Cortex of kidney (tissue), 1 donor: ENCODE measurements at places on chromosomes 2 and 18.

DNA sequence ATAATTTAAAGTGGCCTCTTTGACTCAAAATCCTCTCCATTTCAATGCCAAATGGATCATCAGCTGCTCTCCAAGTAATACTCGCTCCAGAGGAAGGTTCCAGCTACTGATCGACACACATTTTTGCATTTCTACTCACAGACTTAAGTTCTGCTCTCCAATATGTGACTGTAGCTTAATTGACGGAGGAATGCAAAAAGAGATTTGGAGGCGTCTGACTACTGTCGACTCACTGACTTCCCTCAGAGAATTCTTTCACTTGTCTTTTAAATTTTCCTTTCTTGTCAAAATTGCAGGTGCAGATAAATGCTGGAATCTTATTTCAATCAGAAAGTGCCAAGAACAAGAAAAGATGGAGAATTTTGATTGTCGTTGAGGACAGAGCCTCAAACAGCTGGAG, 84.1 kb upstream of the PAPOLG start:
- DNase-seq, result no peak

DNA sequence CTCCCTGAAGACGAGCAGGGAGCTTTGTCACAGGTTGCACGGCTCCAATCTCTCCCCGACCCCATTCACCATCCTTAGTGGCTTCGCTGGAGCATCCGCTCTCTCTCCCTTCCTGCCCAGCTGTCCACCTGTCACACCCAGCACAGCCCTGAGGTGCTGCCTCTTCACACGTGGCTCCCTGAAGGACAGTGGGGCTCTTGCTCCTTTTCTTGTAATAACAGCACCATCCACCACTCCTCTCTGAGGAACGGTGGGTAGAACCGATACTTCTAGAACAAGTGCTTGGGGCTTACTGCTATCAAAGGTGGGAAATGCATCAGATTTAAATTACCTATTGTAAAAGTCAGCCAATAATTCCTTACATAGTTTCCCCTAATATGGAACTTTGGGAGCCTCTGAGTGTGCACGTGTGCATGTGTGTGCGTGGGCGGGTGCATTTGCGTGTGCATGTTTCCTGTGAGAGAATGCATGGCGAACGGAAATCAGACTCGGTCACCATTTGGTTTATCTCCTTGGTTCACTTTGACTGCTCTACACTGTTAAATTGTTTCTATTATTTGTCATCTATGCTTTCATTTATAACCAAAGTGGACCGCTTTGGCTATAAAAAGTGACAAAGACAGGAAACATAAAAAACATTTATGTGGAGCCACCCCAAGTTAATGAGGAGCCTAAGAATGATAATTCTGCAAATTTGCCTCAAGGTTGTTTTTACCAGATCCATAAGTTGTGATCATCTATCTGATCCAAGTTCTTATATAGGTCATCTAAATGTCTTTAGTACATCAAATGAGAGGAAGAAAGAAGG, 39.1 kb downstream of the KLHL29 start:
- DNase-seq, result no peak

DNA sequence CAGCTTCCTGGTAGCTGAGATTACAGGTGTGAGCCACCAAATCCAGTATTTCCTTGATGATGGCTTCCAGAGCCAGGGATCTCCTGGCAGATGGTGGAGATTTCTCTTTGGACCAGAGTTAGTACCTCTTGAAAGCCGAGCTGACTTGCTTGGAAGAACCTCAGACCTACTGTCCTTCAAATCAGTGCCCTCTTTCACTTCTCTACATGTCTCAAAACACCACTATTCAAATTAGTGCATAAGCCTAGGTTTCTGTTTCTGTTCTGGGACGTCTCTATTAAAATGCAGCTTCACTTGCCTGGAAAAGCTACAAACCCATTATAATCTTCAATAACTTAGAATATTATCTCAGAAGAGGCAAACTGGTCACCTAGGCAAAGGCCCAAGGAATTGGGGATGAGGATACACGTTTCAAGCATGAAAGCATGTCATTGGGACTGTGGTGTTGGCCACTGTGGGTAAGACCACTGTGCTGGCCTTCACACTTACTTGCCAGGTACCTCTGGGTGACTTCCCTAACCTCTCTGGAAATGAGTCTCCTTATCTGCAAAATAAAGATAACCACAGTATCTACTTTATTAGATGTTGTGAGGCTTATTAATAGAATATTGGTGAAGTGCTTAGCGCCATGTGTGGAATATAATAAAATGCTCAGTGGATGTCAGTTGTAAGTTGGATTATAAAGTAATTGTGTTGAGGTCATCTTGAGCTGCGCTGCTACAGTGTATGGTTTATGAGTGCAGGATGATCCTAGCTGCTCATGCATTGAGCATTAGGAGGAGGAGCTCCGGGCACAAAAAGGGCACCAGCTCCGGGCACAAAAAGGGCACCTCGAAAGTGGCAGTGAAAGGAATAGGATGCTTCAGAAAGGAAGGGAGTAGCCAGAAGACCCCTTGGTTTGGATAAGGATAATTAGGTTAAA, 84.5 kb downstream of the DOCK10 start:
- DNase-seq, result no peak

DNA sequence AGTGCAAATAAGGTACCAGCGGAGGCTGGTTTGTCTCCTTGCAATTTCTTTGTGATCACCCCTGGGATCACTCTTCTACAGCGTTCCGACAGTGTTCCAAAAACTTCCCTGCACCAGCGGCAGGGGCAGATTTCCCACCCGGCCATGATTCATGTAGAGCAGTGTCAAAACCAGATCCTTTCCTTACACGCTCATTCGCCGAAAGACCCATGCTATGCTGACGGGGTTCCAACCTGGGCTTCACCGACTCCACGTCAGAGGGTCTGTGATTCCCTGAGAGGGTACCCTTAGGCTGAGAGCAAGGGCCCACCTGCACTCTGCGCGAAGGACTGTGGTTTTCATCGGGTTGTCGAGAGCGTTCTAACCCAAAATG, 423 bp upstream of the TTC27 start:
- DNase-seq, result no peak

GRCh38 chr18:26867471-26867870, 2.0 kb upstream of the AQP4 start:
- DNase-seq, result no peak

GRCh38 chr2:112137516-112138158, 548 bp upstream of the FBLN7 start:
- DNase-seq, result no peak

GRCh38 chr18:32373995-32374394, 96.7 kb downstream of the GAREM1 start:
- DNase-seq, result no peak

GRCh38 chr2:38806015-38806732, 28.2 kb downstream of the GEMIN6 start:
- no peak for DNase-seq

- DNase-seq, result no peak
Measured at GRCh38 chr18:4797002-4797685, 342.0 kb upstream of the DLGAP1 start.

DNA sequence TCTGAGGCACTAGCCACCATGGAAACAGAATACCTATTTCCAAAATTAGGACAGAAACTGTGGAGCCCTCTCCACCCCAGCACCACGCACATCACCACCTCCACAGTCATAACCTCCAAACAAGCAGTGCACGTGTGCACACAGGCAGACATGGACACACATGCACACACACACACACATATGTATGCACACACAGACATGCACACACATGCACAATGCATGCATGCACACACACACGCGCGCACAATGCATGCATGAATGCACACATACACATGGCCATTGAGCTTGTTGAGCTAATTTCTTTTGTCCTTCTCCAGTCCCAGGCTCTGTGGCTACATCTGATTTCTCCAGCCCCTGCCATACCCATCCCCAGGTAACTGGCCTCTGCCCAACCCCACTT, 161.6 kb upstream of the EPB41L3 start:
- DNase-seq, result no peak

GRCh38 chr18:67969458-67969857, 452.9 kb upstream of the DSEL start:
- no peak for DNase-seq

DNA sequence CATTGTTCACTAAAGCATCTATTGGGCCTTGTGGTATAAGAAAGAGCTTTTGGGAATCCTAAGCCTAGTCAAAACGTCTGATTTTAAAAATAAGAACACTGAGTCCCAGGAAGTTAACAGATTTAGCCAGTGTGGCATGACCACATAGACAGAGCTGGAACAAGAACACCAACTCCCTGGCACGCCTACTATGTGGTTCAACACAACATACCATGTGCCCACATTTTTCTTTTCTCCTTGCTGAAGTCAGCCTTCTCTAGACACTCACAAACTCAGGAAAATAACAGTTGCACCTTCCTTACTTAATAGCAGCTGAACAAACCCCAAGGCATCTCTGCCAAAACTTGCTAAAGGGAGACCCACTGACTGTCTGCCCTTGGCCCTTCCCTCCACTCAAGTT, 124.8 kb downstream of the C1D start:
- no peak for DNase-seq

GRCh38 chr18:71808616-71809015, 735.5 kb downstream of the CBLN2 start:
- DNase-seq, result no peak

- DNase-seq, result no peak
Measured at GRCh38 chr2:20933714-20934113, 110.2 kb downstream of the APOB start.

- DNase-seq, result no peak
Measured at GRCh38 chr2:105809097-105809473, 64.4 kb downstream of the NCK2 start.

DNA sequence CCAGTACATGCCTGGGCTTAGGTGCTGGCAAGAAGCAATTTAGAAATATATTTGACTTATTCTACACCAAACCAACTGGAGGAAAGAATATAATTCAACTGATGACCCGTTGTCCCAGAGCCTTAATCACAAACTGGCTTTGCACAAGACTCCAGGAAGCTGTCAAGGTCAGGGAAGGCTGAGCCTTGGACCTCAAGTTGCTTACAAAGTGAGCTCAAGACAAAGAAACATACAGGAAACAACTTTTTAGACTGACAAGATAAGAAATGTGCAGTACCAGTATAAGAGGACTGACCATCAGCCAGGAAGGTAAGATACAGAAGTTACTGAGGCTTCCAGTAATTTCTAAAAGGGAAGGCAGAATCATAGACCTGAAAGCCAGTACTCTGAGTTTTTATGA, 35.0 kb upstream of the GPR55 start:
- DNase-seq, result no peak

GRCh38 chr2:74119339-74119738, 28.4 kb downstream of the BOLA3 start:
- no peak for DNase-seq

DNA sequence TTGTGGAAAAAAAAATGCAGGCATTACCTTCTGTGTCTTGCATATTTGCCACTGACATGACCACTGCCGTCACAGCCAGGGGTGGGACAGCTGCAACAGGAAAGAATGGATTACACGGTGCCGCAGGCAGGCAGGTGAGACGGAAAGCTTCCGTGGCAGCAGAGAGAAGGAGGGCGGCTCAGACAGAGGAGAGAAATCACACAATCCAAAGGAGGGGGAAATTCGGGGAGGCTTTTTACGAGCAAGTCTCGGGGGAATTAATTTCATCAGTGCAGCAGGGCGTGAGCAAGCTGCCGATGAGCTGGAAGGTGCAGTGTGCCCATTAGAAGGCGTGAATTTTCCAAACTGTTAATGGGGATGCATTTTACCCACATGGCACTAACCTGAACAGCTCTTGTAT, 234.8 kb upstream of the PXDN start:
- DNase-seq, result no peak

DNA sequence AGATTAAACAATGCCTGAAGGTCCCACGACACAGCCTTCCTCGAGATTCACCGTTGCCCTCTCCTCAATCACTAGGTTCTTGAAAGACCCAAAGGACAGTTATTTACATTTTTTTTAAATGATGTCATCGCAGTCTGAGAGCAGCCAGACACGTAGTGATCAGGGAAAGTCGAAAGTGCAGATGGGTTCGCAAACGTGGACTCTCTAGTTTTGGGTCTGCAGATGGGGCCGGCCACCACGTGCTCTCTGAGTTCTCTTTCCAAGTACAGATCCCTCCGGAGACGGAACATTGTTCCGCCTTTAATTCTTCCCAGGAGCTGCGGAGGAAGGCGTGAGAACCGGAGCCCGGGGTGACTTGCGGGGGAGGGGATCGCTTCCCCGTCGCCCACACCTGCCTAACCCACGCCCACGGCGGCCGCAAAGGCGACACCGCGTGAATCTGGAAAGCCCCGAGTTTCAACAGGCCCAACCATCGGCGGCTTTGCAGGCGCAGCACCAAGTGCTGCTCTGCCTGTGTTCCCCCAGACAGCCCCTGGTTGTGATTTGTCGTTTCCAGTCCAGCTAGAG, 54.3 kb downstream of the PKDCC start:
- DNase-seq, result no peak

- no peak for DNase-seq
Measured at GRCh38 chr2:157184161-157184895, 73.2 kb upstream of the GALNT5 start.

DNA sequence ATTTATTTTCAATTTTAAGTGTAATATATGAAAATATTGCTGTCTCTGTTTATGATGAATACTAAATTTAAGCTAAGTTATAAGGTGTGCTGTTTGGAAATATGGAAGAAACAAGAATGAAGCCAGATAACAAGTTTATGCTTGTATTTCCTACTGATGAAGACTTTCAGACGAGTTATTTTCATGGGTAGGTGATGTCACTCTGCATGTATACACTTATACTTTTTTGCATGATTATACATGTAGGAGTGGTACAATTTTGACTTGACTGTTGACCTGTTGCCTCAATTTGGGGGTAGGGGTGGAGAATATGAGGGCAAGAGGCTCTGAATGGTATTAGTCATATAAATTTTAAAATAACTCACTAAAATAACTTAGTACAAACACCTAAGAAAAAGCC, 133.7 kb downstream of the HAUS1 start:
- DNase-seq, result no peak

- DNase-seq, result no peak
Measured at GRCh38 chr2:144511937-144512336, 8.0 kb downstream of the ZEB2 start.

DNA sequence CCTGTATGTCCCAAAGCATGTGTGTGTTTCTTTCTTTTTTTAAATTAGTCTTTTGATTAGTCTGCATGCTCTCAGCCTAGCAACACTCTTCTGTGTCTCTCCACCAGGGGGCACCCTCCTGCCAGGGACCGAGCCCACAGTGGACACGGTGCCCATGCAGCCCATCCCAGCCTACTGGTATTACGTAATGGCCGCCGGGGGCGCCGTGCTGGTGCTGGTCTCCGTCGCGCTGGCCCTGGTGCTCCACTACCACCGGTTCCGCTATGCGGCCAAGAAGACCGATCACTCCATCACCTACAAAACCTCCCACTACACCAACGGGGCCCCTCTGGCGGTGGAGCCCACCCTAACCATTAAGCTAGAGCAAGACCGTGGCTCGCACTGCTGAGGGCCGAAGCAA, 93.8 kb downstream of the NRP2 start:
- DNase-seq, result no peak

DNA sequence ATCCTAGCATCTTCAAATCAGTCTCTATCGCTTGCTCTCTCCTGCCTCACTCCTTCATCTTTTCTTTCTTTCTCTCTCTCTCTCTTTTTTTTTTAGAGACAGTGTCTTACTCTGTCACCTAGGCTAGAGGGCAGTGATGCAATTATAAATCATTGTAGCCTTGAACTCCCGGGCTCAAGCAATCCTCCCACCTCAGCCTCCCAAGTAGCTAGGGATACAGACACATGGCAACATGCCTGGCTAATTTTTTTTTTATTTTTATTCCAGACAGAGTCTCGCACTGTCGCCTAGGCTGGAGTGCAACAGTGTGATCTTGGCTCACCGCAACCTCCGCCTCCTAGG, 10.6 kb upstream of the SLC66A3 start:
- no peak for DNase-seq
